Ammon's horn (tissue), 1 donor: ENCODE measurements at places on chromosomes 3 and 15.

DNA sequence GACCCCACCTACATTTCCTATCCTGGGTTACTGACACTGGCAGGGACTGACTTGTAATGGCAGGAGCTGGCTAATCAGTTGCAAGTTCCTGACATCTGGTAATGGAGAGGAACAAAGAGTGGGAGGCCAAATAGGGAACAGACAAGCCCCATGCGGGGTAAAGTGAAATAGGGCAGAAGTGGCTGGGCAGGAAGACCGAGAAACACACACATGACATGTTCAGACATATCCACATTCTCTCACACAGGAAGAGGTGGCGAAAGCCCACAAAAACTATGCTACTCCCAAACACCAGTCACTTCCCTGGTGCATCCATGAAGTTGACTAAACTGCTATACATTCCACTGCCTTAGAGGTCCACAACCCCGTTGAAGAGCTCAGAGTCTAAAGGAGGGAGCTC lies 394.1 kb upstream of the TBL1XR1 start:
- peak; percentile 71 for DNase-seq

DNA sequence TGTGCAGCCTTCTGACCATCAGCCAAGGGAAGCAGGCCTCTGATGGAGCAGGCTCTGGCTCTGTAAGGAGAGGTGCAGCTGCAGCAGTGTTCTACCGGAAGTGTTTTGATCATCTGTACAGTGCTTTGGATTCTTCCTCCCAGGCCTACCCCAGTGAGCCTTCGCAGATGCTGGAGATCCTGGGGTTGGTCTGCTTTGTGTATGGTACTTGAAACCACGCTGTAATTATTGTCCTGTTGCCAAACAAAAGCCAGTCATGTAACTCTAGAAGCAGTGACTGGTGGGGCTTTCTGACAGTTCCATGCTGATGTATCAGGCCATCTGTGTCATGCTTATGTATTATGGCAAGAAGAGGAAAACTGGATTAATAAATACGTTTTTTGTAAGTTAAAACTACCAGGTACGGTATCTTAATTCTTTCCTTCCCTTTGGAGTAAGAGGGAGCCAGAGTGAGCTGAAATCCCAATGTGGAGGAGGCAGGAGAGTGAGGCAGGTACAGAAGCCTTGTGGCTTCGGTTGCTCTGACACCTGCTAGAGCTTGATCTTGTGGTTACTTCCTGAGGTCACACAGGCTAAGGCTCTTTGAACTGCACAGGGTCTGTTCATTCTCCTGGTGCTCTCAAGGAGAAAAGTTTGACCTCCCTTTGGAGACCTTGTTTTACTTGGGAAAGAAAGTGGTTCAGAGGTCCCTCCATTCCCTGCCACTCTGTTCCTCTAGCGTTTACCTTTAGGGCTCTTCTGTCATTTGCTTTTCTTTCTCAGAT lies 3.7 kb downstream of the TMEM42 start:
- DNase-seq, result no peak

GRCh38 chr3:149575961-149576564 lies 81.8 kb downstream of the WWTR1 start:
- peak; percentile 41 for DNase-seq

- no peak for DNase-seq
These were observed 8.6 kb upstream of the PPM1L start for GRCh38 chr3:160747422-160747821.

DNA sequence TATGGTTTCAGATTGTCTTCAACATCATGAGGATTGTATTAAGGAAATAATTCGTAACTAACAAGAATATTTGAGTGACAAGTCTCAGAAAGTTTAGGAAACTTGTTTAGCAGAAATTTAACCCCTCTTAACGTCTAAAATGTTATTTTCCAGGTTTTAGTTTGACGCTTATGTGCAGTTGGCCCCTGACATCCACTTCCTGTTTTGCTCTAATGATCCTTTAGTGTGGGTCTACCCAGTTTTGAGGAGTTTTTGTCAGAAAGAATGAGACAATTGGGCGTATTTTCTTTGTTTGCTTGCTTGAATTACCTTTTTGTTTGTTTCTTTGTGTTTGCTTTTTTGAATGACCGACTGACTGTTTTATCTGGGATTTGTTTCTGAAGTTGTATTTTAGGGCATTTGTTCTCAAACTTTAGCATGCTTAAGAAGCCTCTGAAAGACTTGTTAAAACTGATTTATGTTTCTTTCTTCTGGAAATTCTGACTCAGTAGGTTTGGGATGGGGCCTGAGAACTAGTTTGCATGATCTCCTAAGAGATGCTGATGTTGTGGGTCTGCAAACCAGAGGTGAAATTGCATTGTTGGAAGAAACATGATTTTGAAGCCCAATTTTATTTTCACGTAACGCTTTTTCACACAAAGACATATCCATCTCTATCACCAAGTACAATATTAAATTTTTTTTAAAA lies 20.6 kb downstream of the RBMS3 start:
- DNase-seq, result no peak

DNA sequence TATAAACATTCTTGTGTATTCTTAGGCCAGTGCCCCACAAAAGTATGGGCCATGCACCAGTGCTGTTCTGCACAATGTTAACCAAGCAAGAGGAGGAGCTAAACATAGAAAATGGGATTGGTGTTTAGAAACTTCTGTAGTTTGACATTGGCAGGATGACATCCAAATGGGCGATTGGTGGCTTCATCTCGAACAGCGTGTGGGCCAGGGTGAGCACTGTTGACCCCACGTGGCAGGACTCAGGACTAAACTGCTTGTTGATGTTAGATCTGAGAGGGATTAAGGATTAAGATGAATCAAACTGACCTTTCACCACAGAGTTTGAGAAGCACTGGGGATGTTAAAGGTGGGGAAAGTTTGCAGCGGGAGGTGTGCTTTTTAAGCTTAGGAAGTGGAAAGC lies 31.9 kb downstream of the ZNF710 start:
- DNase-seq, result no peak

- peak; percentile 64 for DNase-seq
These were observed 103.0 kb downstream of the P3H2 start for GRCh38 chr3:190017521-190018288.

GRCh38 chr3:141629976-141630375 lies 108.1 kb upstream of the RNF7 start:
- DNase-seq, result no peak

GRCh38 chr3:197197334-197197733 lies 101.1 kb downstream of the DLG1 start:
- DNase-seq, result no peak

- no peak for DNase-seq
These were observed 169.4 kb downstream of the FNDC3B start for GRCh38 chr3:172208586-172209332.

- no peak for DNase-seq
These were observed 147.5 kb upstream of the PFN2 start for GRCh38 chr3:150118219-150118618.
